KG1 (cell line): ENCODE measurements at places on chromosomes 11 and 22.

- DNase-seq, result no peak
Measured at GRCh38 chr11:111302298-111302697, 4.0 kb downstream of the POU2AF3 start.

DNA sequence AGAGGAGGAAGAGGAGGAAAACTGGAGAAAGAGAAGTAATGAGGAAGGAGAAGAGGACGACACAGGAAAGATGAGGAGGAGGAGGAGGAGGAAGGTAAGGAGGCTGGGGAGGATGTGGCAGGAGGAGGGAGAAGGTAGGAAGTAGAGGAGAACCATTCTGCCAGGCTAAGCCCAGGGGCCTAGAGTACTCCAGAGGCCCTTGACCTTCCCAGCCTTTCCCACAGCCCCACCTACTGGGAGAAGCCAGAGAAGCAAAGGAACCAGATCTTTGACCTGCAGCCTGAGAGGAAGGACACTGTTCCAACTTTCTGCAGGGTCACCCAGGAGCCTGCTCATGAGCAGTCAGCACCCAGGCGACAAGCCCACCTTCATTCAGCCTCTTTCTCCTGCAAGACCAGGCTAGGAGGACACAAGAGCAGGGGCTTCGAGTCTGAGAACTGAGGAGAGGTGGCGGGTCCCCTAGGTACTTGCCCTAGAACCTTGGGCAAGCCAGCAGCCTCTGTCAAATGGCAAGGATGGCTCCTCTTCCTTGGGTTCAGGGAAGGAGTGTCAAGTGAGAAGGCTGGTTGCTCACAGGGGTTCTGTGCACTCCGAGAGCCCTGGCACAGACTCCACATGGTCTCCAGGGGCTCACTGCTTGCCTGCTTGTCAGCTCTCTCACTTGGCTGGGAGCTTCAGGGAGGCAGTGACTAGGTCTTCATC is 27.9 kb upstream of the OAF start:
- DNase-seq, result no peak

DNA sequence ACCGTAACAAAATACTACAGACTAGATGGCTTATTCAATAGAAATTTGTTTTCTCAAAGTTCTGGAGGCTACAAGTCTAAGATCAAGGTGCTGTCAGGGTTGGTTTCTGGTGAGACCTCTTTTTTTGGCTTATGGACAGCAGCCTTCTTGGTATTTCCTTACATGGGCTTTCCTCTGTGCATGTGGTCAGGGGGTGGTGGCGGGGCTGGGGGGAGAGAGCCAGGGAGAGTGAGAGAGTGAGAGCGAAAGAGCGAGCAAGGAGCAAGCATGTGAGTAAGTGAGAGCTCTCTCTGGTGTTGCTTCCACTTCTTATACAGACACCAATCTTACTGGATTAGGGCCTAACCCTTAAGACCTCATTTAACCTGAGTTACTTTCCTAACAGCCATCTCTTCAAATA is 181.5 kb downstream of the TMEM135 start:
- no peak for DNase-seq

- no peak for DNase-seq
Measured at GRCh38 chr11:48025984-48026340, 45.6 kb downstream of the PTPRJ start.

DNA sequence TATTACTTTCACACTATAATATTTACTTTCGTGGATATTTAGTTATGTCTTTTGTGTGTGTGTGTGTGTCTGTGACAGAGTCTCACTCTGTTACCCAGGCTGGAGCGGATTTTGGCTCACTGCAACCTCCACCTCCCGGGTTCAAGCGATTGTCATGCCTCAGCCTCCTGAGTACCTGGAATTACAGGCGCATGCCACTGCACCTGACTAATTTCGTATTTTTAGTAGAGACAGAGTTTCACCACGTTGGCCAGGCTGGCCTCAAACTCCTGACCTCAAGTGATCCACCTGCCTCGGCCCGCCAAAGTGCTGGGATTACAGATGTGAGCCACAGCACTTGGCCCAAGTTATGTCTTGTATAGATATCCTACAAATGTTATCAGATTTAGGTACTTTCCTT is 9.9 kb downstream of the PISD start:
- DNase-seq, result no peak

DNA sequence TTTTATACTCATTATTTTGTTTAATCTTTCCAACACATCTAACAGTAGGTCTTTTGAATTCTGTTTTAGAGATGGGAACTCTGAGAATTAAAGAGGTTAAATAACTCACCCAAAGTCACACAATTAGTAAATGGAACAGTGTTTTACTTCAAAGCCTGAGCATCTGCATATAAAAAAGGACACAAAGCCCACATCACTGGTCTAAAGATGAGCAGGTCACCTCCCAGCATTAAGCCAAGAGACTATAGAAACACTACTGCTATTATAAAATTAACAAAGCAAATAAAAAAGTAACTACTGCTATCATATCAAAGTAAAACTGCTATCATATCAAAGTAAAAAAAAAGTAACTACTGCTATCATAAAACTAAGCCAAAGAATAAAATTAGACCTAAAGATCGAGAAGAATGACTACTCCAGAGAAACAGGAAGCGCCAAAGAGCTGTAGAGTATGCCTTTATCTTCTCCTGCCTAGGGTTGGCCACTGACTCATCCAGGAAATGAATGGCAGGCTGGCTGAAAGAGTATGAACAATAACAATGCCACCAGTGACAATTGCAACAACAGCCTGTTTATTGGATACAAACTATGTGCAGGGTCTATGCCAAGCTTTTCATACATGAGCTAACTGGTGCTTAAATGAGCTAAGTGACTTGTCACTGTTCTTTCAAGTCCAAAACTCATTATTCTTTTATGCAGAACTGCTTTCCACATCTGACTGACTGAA is 1153.0 kb upstream of the TENM4 start:
- DNase-seq, result no peak

DNA sequence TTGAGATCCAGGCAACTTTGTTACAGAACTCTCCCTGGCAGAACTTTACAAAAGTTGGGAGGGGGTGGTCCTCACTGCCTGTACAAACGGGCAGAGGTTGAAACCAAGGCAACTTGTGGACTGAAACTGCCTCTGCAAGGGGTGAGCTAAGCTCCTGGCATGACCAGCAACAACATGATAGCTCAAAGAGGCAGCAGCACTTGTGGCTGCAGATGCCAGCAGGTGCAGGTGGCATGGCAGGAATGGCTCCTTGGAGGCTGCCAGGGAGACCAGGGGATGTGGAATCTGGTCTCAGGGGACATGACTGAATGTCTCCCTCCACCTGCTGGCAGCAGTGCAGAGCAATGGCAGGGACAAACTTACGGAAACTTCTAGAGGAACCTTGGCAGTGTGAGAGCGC is 38.8 kb upstream of the PHF21A start:
- no peak for DNase-seq

GRCh38 chr11:1049431-1049891 is 12.9 kb upstream of the MUC6 start:
- no peak for DNase-seq

GRCh38 chr11:111086058-111086457 is 159.5 kb upstream of the POU2AF2 start:
- DNase-seq, result no peak

DNA sequence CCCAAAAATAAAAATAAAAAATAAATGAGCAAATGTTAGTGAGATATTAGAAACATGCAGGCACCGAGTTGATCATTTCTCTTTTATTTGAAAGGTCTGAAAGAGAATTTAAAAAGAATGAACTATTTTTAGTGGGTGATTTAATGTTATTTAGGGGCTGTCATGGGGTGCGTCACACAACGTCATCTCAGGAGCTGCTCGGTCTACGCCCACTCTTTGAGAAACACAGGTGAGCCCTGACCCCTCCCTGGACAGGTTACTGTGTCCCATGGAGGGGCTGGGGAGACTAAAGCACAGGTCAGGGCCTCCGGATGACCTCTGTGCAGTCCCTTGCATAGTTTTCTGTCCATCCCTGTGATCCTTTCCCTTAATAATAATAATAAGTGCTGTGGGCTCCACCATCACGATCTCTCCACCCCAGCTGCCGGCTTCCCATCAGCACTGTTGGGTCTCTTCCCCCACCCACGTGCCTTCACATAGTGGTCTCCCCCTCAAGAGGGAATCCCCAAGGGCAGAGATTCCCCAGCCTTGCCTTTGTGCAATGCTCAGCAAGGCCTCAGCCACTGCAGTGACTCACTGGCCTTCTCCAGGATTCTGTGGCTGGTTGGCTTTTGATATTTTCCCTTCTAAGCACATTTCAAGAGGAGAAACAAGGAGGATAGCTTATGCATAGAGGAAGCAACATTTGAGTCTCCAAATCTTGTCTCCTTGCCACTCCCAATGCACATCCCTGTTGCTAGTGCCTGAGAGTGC is 159.9 kb downstream of the TTC17 start:
- no peak for DNase-seq

- DNase-seq, result no peak
Measured at GRCh38 chr11:63508745-63509144, 2.9 kb downstream of the LGALS12 start.

- no peak for DNase-seq
Measured at GRCh38 chr11:118652681-118653181, 26.7 kb downstream of the TREH start.

- DNase-seq, result no peak
Measured at GRCh38 chr11:27380771-27381170, 17.8 kb upstream of the CCDC34 start.

- no peak for DNase-seq
Measured at GRCh38 chr11:128940603-128941002, 2.1 kb downstream of the TP53AIP1 start.

DNA sequence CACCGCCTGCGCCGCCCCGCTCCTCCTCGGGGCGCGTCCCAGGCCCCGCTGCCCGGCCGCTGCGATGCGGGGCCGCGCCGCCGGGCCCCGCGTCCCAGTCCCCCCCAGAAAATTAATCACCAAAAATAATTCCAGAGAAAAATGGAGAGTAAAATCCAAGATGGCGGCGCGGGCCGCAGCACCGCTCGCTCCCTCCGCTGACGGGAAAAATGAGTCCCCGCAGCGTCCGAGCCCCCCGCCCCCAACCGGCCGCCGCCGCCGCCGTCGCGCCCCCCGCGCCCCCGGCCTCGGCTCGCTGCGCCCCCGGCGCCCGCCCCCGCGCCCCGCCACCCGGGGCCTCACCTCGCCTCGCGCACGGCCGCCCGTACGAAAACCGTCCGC is at the start of gene KMT5B:
KMT5B (minus strand) TSS at position 162 of the 381 bp plus-strand sequence. CDS start 23,220 bp downstream, outside the sequence.
- peak; percentile 45 for DNase-seq

GRCh38 chr11:32400196-32400595 is 35.1 kb downstream of the WT1 start:
- no peak for DNase-seq

DNA sequence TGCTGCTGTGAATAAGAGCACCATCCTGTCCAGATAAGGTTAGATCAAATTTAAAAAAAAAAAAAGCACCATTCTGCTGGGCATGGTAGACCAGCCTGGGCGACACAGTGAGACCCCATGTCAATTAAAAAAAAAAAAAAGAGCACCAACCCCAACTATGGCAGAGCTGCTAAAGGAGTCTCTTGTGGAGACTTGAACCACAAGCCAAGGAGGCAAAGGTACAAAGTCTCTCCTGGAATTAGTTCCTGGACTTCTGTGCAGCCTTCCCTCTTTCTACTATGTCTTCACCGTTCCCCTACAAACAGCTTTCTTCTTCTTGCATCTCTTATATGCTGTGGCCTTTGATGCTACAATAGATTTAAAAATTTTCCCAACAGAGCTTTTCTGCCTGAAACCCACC is 1.3 kb downstream of the PIK3C2A start:
- no peak for DNase-seq
